ENCODE measurements at places on chromosomes 1 and 21.
A peak's percentile ranks its signal among the peaks of the same experiment; 100 is the strongest.

DNA sequence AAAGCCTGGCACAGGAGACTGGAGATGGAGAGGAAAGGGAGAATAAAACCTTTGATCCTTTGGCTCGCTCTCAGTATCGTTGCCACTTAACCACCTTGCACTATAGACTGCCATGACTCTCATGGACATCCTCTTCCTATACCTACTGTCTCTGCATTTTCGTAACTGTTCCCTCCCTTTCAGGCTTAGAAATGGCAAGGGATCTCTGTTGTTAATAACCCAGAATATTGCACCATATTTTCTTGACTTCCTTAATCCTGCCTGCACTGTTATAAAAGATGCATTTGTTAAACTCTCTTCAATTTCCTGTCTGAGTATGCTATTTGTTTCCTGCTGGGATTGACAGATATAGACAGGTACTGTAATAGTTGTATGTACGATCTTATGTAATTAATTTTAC, 38.6 kb downstream of the CYYR1 start:
- DNase-seq, result no peak

DNA sequence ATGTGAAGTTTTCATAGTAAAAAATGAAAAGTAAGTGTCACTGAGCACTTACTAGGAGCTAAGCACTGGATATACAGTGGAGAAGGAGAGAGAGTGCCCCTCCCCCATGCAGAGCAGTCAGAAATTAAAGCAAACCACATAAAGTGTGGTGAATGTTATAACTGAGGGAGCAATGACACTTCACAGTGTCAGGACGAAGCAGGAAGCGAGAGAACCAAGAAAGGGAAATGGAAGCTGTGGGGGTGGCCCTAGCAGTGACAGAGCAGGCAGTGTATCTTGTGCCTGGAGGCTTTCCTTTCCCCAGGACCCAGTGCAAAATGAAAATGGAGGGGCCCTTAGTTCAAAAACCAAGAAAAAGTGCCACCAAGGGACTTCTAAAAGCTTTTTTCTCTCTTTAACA, 21.5 kb upstream of the RCAN3 start:
- no peak for DNase-seq

DNA sequence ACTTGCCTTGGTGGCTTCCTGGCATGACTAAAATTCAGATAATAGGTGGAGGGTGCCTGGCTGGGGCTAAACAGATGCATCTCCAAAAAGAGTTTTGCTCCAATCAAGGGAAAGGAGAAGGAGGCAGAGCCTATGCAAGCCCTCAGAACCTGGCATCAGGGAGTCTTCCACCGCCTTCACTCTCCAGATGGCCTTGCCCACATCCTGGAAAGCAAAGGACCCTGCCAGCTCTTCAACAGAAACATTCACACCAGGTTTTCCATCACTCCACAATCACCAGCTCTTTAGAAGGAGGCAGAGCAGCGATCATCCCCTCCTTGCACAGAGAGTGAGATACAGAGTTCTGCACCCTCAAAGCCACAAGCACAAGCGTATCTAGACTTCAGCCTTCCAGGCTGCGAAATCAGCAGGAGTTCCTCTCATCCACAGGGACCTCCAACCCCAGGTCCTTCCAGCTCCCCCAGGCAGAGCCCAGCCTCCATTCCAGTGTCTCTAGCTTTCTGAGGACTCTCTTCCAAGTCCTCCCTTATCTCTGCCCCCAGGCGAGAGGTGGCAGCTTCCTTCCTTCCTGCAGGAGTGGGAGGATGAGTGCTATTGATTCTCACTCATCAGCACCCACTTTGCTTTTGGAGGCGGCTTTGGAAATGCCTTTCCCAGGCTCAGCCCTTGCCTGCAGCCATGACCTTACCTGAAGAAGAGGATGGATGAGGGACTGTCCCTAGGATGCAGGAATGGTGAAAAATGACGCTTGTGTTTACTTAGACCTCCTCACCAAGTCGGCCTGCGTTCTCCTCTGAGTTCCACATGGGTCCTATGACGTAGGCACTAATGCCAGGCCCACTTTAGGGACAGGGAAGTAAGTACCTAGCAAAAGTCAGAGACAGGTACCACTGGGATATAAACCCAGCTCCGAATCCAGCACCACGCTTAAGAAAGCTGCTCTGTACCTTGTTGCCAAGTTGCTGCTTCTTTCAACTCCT, 75.4 kb downstream of the RIPK4 start:
- DNase-seq, result no peak

DNA sequence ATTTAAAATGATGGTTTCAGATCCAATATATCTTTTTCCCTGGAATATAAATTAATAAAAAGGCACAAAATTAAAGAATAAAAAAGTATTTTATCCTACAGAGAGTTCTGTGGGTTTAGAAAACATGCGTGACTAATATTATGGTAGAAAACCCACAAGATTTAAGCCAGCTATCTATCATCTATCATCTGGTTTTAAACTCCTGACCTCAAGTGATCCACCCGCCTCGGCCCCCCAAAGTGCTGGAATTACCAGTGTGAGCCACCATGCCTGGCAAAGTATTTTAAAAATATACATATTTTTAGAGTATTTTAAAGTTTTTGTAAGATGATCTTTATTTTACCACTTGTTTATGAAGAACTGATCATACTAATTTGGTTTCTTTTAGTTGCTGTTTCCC, 79.5 kb downstream of the NRIP1 start:
- no peak for DNase-seq

GRCh38 chr21:34205811-34206571, 132.6 kb downstream of the MRPS6 start:
- no peak for DNase-seq

- DNase-seq, result no peak
These were observed 19.7 kb downstream of the PBX1 start for GRCh38 chr1:164578479-164579200.

DNA sequence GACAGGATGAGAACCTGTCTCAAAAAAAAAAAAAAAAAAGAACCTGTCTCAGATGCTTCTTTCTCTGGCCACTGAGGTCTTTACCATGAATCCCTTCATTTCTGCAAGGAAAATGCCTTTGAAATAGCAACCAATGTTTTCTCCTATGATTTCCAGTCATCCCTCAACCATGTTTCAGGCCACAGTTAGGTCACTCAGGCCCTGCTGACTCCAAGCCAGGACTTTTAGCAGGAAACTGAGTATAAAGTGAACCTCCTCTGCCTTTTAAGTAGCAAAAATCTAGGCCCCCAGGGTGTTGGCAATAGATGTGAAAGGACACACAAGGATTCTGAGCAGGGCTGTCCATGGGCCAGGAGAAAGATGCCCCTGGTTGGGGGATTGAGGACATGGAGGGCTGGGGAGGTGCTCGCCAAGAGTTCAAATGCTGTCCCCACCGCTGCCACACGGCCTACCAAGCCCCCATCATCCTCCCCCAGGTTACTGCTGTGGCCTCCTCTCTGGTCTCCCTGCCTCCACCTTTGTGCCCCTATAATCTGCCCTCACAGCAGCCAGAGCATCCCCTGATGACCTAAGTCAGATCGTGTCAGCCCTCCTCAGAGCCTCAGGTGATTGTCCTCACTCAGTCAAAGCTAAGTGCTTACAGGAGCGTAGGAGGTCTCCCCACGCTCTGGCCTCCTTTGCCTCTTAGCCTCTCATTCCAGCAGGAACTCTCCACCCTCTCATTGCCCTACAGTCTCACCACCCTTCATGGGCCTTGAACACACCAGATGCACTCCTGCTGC, 54.6 kb downstream of the MATN1 start:
- DNase-seq, result no peak

DNA sequence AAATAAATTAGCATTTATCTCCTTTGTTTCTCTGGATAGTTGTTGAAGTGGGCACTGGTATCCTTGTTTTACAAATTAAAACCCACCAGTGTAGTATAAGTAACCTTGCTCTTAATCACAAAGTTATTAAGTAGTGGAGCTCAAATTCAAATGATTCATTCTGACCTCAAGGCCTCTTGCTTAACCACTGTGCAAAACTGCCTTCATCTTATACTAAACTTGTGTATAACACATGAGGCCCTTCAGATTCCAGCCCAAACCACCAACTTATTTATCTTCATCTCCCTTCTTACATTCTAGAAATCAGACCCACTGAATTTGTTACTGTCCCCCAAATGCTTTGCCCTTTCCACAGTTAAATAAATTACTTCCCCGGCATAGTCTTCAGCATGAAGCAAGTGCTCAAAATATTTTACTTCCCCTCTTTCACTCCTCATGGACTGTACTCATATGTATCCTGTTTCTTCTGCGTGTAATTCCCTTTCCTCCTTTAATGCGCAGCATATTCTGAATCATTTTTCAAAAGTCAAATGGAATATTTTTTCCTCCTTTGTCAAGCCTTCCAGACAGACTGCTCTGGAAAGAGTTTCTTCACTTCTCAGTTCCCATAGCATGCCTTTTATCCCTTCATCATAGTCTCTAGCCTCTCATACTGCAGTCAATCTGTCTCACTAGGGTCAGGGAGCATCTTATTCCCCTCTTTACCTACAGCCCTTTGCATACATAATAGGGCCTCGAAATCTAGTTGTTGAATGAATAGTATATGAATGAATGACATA, 19.0 kb upstream of the DNASE2B start:
- DNase-seq, result no peak

DNA sequence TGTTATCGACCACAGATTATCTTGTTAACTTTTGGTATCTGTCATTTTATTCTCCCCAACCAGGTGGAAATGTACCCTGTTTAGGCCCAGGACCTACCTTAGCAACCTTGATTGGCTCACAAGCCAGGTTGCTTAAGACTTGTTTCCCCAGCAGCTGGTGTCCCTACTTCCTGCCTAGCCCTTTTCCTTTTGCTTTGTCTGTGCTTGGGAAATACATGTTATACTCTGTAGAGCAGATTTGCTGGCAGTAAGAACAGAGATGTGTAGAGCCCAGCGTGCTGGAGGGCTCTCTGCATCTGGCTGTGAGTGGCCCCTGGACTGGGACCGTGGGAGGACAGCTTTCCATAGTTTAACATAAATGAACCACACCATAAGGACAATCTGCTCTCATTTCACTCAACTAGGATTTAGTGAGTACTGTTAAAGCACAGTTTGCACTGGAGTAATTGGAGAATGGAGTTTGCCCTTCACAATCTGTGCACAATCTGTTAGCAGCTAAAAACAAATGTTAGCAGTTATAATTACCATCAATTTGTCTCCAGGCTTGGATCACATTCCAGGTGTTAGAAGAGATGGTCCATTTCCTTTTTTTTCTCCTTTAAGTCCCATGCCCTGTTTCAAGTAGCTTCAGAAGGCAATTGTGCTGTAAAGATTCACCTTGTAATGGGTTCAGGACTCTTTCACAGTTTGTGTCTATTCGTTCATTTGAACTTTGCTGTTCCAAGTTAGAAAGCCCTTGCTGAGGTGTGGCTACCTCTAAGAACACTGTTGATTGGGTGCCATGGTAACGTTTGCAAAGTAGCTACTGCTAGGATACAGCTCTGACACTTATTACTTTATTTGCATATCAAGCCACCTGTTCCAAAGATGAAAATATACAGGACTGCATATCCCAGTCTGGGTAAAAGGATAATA, at the start of gene APOBEC4:
TSS of gene APOBEC4 (minus strand) at position 770 of the 915 bp plus-strand sequence. CDS start 4,535 bp downstream, outside the sequence.
- DNase-seq, result no peak

DNA sequence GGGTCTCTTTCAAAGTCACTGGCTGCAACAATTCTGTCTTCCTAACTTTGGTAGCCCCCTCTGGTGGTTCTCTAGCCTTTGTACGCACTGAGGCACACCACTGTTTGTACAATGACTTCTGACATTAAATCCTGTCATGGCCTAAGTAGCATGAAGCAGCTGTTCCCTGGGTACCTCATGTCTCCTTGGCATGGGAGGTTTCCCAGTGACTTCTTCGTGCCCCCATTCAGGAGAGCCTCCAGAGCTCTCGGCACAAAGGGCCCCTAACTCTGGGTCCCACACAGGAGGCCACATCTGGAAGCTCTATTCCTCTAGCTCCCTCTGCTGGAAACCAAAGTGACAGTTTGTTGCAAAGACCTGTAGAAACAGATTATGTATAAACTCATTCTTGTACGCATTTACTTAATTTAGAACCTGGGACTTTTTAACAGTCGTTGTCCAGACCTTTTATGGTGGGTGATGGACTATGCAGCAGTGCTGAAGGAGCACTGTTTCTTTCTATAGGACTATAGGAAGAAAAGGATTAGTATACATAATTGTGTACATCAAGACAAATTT, 13.4 kb downstream of the SWT1 start:
- DNase-seq, result peak; percentile 38

GRCh38 chr1:65470766-65471165, 50.3 kb downstream of the LEPR start:
- no peak for DNase-seq

- DNase-seq, result no peak
These were observed 190.6 kb upstream of the ZNHIT6 start for GRCh38 chr1:85898861-85899260.

- no peak for DNase-seq
These were observed 89.1 kb upstream of the WDR26 start for GRCh38 chr1:224523676-224524075.

GRCh38 chr1:244599937-244600350, 53.0 kb upstream of the DESI2 start:
- no peak for DNase-seq

DNA sequence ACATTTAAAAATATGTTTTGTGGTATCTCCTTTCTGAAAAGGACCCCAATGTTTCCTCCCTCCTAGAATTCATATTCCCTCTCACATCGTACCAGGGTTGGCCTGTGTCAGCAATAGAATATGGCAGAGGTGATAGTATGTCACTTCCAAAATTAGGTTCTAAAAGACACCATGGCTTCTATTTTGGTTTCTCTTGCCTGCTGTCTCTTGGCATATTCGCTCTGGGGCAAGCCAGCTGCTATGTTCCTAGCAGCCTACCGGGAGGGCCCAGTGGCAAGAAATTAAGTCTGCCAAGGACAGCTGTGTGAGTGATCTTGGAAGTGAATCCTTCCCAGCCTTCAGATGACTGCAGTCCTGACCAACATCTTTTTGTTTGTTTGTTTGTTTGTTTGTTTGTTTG, 92.9 kb upstream of the PPM1J start:
- DNase-seq, result no peak

DNA sequence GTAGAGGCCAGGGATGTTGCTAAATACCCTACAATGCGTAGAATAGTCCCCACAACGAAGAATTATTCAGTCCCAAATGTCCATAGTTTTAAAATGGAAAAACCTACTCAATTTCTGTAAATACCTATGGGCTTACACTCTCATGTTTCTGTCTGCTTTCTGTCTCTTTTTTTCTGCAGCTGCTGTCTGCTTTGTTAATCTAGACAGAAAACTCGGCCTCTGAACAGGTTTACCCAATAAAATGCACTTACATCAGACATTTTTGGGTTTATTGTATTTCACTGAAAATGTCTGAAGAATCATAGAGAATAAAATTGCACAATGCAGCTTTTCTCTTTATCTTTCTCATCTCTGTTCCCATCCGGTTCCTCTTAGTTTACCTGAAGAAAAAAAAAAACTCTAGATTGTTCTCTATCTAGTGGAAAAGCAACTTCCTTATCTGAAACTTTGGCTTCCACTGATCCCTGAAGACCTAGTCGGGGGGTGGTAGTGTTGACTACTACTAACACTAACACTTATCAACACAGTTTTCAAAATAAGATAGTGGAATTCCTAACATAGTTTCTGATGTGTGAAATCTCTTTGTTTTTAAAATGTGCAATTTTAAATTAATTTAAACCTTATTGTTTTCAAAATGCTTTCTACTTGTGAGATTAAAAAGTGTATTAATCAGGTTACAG, 76.9 kb upstream of the CCDC190 start:
- no peak for DNase-seq

- DNase-seq, result no peak
These were observed 78.6 kb downstream of the TIAM1 start for GRCh38 chr21:31265366-31266013.

GRCh38 chr1:172134087-172134731, 286.3 kb upstream of the C1orf105 start:
- no peak for DNase-seq

All from NCI-H1436 treated with DMSO at 0.1 percent for 48 hours (cell line).